ENCODE measurements at places on chromosomes 3 and 15.

GRCh38 chr3:82977871-82978270 lies 1216.4 kb upstream of the GBE1 start:
- no peak for DNase-seq

- DNase-seq: no peak
Measured at GRCh38 chr3:64022451-64023186, 675 bp downstream of the PSMD6 start.

GRCh38 chr3:39346785-39347585 lies 17.5 kb downstream of the CCR8 start:
- no peak for DNase-seq

DNA sequence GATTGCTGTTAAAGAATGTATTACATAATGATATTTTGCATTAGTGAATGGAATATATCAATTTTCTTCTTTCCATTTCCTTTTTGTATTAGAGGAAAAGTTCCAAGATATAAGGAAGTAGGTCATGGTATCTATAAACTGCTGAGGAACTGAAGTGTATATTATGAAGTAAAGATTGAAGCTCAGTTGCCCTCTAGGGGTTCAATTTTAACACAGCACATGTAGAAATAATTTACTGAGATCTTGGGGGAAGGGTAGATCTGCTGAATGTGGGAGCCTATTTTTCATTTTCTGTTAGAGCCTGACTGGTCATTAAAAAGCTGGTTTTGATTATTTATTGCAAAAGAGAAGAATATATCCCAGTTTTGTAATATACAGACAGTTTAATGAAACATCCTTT lies 45.2 kb downstream of the CMC1 start:
- DNase-seq: peak; percentile 22

DNA sequence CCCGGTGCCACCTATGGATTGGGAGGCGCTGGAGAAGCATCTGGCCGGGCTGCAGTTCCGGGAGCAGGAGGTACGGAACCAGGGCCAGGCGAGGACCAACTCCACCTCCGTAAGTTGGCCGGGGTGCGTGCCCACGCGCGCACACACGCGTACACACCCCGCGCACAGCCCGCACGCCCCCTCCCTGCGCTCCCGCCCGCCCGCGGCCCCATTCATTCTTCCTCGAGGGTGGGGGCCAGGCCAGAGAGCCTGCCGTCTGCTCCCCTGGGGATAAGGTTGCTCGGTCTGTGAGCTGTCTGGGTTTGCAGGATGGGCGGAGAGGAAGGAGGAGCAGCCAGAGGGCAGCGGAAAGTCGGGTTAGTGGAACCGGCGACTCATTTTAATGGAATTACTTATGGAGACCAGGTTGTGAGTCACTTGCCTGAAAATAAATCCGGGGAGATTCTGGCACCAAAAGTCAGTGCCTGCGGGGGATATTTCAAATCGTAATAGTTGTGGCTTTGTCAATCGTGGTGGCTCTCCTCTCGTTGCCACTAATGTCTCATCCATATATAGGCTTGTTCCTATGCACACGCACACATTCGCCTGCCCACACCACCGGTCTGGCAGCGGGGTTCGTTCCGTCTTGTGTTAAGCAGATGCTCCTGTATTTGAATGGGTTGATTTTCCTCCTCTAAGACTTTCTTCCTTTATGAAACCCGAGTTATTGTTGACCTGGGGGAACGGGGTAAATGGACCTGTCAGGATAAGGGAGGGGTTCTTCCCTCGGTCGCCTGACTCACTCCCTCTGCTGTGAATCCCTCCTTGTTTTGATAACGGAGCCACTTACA lies 223.4 kb upstream of the IL12A start:
- peak; percentile 37 for DNase-seq

DNA sequence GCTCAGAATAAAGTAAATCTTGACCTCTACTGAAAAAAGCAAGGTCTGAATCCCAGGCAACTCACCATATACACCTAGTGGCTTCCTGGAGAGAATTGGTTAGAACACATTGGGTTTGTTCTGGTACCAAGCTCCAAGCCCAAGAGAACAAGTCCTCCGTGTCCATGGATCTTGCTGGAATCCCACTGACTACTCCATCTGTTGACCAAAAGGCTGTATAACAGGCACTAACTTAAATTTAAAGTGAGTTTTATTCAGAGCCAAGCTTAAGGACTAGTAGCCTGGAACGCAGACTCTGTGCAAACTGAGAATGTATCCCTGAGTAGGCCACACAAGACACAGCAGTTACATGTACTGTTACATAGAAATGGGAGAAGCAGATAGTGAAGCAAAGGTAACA lies 342.1 kb upstream of the LRRC3B start:
- no peak for DNase-seq

GRCh38 chr3:29057326-29057725 lies 223.5 kb upstream of the RBMS3 start:
- DNase-seq: no peak

DNA sequence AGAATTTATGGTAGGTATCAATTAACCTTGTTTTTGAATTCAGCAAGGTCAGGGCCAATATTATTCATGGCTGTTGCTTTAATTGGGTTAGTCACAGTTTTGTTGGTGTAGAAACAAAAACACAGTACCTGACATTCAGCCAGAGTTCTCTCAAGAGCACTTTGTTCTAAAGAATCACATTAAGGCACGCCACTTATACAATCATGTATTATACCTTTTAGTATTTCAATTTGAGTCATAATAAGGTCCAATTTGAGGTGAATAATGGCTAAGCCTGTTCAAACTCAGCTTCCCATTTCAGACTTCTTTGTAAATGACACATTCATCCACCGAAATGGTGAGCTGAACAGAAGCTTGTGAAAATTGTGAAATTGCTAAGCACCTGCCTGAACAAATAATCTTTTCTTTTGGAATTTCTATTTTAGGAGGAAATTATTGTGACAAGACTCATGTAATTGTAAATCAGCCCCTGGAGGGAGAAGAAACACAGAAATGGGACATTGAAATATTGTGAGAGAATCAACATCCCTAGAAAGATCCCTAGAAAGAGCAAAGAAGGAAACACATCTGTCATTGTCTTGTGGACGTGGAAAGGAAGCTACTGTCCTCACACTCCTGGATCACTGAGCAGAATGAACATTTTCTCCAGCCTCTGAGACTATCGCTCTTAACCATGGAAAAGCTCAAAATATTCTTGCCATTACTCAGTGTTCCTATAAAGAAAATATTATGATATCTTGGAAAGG lies 29.3 kb downstream of the RIOX2 start:
- DNase-seq: no peak

- DNase-seq: no peak
Measured at GRCh38 chr3:17065881-17066280, 181.1 kb downstream of the PLCL2 start.

- no peak for DNase-seq
Measured at GRCh38 chr15:50562735-50563640, 16.5 kb upstream of the USP50 start.

DNA sequence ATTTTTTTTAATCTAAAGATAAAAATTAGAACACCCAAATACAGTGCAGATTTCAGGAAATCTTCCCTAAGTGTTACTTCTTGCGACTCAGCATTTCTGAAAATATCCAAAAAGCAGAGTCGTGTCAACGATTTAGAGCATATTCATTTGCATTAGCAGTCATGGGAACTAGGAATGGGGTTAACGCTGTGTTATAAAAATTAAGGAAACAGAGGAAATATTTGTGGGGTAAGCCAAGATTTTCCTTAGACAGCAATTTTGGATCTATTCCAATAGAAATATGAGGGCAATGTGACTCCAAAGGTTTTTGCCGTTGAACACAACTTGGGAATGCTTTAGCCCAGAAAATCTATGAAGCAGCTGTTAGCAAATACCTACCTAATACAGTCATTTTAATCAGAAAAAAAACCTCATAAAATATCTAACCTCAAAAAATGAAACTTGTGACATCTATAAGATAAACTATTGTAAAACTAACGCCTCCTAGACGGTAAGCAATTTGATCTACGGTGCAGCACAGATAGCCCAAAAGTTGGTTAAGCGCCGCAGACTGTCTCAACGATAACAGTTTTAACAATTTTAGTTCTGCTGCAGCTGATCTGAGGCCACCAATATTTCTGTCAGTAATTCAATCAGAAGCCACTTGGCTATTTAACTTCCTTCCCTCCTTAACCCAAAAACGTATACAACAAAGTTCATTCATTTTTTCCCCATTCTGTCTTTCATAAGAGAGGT lies 5.8 kb upstream of the ATP11B start:
- DNase-seq: no peak

- DNase-seq: no peak
Measured at GRCh38 chr3:87196879-87197278, 30.2 kb upstream of the CHMP2B start.

GRCh38 chr3:70982700-70983140 lies 600.8 kb downstream of the FOXP1 start:
- DNase-seq: no peak

- DNase-seq: peak; percentile 65
Measured at GRCh38 chr15:52139599-52140462, 27.3 kb upstream of the BCL2L10 start.

GRCh38 chr3:112466020-112466419 lies 33.3 kb downstream of the BTLA start:
- DNase-seq: no peak

DNA sequence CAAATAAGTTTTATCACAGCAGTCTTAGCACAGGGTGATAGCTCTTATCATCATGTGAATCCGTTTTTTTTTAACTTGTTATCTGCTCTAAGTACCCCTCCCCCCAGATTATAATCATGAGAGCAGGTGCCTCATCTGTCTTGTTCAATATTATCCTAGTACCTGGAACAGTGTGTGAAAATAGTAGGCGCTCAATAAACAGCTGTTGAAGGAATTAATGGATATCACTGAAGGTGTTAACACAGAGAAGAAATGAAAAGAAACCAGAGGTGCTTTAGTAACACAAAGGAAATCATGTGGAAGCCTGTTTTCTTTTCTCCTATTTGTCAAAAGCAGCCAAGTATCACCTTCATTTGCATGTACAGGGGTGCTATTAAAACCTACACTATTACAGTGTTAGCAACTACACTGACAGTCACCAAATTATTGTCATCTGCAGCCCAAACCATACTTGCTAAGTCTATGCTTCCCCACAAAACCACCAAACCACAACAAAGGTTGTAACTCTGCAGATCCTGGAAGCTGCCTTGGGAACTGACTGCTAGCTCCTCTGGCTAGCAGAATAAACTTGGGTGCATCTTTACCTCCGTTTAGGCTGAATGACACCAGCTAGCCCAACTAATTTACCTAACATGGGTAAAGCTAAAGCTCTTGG lies 2.9 kb downstream of the XPC start:
- no peak for DNase-seq

DNA sequence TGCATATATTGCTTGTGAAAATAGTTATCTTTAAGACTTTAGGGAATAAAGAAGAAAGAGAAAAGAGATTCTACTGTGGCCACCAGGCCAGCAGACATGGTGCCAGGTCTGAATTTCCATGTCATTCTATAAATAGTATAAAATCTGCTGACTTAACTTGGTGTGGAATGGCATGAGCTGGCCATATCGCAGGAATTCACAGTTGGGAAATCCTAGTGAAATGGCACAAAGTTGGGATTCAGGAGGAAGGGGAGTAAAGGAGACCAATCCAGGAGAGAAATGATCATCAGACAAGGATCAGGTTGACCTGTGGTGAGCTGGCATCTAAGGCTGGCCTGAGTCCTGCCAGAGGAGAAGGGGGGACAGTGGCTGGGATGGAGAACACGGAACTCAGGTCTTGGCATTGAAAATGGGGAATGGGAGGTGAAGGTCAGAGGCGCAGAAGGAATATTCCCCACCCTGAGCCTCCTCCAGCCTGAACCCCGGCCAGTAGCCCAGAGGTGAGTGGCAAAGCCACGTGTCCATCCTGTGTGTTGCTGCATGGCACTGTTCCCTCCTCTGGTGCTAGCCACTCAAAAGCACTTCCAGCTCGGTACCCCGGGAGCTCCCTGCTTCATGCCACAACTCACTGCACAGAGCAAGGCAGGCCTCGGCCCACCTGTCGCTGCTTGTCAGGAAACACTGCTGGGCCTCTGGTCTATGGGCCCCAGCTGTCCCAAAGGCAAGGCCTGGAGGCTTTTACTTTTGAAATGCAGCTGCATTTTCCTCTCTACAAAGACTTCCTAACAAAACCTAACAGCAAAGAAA lies 51.4 kb downstream of the SSUH2 start:
- no peak for DNase-seq

GRCh38 chr15:51227940-51228732 lies 110.3 kb downstream of the CYP19A1 start:
- DNase-seq: no peak

DNA sequence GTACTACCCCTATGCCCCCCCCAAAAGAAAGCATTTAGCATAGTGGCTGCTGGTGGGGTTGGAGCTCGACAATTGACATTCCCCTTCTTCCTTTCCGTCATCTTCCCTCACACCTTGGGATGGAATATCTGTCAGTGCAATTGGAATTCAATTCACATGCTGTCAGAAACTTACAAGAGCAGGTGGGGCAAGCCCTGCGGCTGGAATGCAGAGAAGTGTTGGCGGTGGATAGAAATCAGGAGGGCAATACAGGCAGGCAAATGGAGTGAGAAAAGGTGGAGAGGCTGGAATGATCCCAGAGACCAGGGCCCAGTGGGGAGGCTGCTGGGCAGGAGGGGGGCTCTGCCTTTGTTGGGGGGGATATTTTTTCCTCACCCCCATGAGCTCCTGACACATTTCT lies 44.1 kb downstream of the FAM3D start:
- no peak for DNase-seq

DNA sequence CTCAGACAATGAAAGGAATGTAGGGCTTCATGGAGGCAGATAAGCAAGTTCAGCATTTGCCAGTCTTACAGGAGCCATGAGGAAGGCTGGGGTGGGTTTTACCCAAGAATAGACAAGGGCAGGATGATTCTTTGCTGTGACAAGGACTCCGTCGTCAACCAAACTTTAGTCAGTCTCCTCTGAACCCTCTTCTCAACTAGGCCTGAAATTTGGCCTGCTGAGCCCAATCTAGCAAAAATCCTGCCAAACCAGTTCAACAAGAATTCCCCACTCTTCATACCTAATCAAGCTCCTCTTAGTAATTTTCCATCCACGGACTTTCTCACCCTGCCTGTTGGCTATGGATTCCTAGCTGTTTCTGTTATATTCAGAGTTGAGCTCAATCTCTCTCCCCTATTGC lies 280.5 kb downstream of the TBL1XR1 start:
- no peak for DNase-seq

DNA sequence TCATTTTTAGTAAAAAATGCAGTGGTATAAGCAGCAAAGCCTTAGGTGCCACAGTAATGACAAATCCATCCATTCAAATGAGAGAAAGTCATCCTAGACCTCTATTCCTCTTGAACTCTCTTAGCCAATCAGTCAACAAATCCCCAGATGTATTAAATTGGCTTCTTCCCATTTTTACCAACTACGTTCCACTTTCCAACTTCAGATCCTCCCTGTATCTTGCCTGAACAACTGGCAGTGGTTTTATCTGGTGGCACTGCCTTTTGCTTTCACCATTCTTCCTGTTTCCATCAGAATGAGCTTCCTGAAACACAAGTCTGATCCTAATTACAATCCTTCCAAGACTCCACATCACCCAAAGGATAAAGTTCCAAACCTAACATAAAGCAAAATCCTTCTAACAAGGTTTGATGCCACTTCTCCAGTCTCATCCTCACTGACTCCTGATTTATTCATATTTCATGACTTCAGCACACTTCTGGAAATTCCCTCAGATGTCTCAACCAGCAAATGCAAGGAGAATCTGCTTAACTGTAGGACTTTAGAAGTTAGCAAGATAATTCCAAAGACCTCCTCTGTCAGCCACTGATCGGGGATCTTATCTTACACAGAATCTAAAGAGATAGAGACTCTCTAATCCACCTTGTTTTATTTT lies 69.8 kb upstream of the SLC4A7 start:
- DNase-seq: no peak

All from HuH-7 (cell line).